ENCODE measurements at places on chromosomes 6 and 20.

DNA sequence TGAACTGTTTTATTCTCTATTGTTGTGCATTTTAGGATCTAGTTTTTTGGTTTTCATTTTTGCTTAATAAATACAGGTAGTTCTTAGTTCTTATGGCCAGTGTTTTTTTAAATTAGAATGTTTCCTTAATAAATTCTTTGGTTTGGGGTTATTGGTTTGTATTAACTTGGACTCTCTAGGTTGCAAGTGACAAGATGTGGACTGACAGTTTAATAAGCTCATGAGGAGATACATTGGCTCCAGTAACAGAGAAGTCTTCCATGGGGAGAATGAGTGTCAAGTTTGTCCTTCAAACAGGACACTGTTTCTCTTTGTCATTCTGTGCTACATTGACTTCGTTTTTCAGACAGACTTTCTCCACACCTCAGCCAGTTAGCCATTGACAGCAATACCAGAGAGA is 39.7 kb downstream of the SNX9 start:
- DNase-seq, result no peak

DNA sequence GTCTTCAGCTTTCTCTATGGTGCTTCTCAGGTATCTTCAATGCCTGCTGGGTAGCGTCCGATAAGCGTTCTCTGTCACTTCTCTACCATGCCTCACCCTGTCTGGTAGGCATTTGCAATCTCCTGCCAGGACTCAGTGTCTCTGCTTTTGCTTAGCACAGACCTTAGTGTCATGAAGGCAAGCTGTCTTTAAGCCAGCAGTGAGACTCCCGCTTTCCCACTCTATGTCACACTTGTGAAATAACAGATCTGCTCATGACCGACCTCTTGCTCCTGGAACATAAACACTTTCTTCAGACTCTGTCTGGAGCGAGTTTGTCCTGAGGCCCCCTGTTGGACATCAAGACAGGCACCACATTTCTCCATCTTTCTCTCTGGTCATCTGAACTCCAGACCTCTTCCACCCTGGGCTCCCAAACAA is 17.0 kb downstream of the ADGRB3 start:
- DNase-seq, result no peak

- no peak for DNase-seq
These were observed 86.4 kb upstream of the FRMD1 start for GRCh38 chr6:168165373-168165772.

DNA sequence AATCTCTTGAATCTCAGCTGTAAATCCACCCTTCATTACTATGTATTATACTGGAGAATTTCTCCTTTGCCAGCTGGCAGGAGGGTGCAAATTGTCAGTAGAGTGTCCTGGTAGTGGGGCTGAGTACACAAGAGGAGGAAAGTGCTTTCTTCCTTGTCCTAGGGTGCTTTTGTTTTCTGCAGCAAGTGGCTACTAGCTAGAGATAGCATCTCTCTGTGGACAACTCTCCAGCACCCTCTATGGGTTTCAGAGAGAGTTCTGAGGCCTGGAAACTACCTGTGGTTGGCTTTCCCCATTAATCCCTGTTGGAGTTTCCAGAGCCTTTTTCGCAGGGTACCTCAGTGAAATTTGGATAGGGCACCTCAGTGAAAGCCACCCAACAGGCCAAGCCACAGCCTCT is 422.5 kb upstream of the RGS17 start:
- DNase-seq, result no peak

DNA sequence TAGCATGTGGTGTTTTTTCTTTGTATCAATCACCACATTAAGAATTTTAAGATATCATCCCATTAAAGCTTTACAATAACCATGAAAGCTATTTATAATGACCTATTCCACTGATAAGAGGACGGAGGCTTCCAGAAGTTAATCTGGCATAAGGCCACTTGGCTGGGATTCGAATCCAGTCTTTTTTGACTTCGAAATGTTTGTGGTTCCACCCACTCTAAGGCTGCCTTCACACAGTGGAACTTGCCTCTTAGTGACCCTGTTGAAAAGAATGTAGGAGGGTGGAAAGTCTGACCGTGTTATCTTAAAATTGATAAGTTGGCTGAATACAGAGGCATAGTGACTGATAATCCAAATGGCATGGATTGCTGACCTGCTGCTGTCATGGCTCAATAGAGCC is 959.7 kb downstream of the KIF16B start:
- no peak for DNase-seq

- no peak for DNase-seq
These were observed 32.3 kb downstream of the PDRG1 start for GRCh38 chr20:31919410-31920155.

GRCh38 chr6:71262914-71263313 is 25.7 kb upstream of the OGFRL1 start:
- no peak for DNase-seq

- DNase-seq, result no peak
These were observed 14.4 kb downstream of the CYB5R4 start for GRCh38 chr6:83873869-83874268.

- DNase-seq, result no peak
These were observed 7.9 kb upstream of the SDCBP2 start for GRCh38 chr20:1336699-1337367.

GRCh38 chr6:7249946-7250643 is 62.9 kb downstream of the SSR1 start:
- no peak for DNase-seq

DNA sequence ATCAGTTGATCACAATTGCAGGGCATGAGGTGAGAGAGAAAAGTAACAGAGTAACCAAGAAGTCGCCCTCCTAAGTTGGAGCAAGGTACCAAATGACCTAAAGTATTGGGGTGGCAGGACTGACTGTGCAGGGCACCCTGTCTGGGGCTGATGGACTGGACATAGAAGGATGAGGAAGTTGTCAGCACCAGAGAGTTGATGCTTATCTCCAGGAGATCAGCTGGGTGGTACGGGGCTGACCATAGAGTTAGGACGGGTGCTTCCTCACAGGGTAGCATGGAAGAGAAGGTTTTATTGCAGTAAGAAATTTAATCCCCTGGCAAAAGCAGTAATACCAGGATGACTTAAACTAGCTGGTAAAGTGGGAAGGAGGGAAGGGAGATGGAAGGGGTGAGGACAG is 66.7 kb downstream of the TMEM170B start:
- no peak for DNase-seq

DNA sequence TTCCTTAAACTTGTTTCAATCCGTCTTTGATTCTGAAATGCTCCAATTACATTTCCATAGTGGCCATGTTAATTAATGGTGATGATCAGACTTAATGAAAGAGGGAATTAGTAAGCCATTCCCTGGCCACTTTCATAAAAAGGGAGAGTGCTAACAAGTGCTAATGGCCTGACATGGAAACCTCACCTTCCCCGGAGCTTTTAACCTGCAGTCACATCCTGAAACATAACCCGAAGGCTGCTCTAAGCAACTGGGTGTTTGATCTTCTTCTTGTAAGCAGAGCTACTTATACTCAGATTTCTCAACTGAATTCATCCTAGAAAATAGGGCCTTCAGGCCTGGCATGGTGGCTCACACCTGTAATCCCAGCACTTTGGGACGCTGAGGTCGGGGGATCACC is 67.1 kb upstream of the ZMYND8 start:
- DNase-seq, result no peak

- DNase-seq, result no peak
These were observed 55.7 kb upstream of the FERMT1 start for GRCh38 chr20:6178537-6178936.

GRCh38 chr20:23415555-23415954 is 5.7 kb downstream of the NAPB start:
- DNase-seq, result no peak

- DNase-seq, result no peak
These were observed 31.5 kb upstream of the PAQR8 start for GRCh38 chr6:52330470-52330869.

DNA sequence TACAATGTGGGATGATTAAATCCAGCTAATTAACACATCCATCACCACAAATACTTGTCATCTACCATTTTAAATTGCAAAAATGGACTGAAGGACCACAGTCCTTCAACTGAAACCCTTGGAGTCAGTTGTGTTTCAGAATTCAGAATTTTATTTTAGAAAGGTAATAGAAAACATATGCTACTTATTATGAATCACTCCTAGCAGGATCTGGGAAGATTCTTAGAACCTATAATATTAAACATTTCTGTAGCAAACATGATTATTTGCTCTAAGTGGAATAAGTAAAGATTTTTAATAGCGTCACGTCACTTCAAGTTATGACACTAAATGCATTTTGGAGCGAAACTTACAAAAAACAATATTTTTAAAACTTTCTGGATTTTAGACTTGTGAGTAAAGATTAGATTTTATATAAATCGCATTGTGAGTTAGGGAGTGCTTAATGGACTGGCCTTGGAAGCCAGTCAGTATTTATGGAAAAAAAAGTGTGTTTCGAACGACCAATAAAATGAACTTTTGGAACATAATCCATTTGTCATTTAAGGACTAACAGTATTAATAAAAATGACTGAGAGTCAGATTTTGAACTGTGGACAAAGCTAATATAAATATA is 71.8 kb upstream of the PHACTR2 start:
- no peak for DNase-seq

DNA sequence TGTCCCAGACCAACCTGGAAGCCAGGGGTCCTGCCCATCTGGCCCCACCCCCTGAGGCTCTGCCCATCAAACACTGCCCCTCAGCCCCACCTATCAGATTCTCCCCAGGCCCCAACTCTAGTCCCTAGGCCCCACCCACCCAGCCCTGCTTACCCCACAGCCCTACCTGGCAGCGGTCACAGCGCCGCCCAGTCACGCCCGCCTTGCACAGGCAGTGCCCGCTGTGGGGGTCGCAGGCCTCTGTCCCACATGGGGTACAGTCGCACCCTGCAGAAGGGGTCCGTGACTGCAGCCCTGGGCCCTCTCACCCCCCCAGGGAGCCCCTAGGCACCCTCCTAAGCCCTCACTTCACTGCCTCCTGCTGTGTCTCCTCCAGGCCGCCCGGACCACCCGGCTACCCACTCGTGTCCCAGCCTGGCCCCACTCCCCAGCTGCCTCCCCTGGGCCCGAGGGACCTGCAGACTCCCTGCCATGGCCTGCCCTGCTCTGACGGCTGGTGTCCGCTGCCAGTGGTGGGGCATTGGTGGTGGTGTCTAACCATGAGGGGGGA is 19.8 kb downstream of the ADRM1 start:
- DNase-seq, result no peak

GRCh38 chr6:139514819-139515218 is 140.4 kb upstream of the CITED2 start:
- no peak for DNase-seq

DNA sequence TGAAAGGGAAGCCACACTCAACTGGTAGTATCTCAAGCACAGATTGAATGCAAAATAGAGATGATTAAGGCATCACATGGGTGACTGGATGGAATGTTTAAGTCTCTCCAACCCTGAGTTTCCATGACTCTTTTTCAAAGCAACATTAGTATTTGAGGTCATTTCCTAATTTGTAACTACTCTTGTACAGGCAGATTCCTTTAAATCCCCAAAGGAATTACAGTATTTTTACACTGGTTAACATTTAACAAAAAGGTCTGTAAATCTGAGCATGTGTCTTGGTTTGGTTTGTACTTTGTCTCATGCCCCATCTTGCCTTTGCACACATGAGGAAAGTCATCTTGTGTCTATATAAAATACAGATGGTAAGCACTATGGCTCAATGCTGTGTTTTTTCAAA is 15.1 kb downstream of the RMND1 start:
- no peak for DNase-seq

DNA sequence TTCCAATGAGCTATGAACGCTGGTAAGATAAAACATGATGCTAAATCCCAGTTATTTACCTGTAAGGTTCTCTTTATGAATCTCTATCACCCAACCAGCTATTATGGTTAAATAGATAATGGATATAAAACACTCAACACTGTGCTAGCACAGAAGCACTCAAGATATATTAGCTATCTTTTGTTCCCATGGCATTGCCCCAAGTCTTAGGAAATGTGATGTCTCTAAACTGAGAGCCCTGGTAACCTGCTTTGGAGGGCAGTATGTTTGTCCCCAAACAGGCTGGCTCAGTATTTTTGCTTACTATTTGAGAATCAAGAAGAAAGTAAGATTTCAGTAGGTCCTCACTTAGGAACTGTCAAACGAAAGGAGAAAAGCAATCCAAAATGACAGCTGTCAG is 90.5 kb downstream of the BTBD9 start:
- no peak for DNase-seq

DNA sequence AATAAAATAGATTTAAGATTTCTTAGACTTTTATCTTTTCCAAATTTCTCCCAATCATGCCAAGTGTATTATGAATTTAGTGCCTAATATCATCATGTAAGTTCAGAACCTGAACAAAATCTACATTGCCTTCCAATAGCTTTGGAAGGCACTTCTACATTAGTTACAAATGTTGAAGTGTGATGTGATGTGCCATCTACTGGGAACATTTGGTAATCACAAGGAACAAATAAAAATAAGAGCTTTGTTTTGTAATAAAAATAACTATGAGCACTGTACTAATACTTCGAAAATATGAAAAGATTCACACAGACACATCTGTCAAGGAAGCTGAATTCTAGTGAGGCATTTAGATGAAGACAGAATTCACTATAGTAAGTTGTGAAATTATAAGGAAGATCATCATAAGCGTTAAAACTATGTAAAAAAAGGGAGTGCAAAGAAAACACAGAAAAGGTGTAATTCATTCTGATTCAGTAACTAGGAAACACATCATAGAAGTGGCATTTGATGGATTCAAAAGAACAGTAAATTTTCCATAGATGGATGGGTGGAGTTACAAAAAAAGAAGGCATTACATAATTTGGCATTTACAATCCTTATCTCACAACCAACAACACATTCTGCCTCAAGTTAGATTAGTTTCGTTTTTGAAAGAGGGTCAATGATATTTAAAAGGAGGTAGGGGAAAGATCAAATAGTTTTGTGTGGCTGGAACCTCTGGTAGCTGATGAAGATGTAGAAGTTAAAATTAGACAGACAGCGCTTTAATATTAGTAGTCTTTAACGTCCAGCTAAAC is 161.0 kb downstream of the ASCC3 start:
- peak; percentile 2 for DNase-seq

- DNase-seq, result no peak
These were observed 145.7 kb downstream of the BMP5 start for GRCh38 chr6:55729665-55730064.

DNA sequence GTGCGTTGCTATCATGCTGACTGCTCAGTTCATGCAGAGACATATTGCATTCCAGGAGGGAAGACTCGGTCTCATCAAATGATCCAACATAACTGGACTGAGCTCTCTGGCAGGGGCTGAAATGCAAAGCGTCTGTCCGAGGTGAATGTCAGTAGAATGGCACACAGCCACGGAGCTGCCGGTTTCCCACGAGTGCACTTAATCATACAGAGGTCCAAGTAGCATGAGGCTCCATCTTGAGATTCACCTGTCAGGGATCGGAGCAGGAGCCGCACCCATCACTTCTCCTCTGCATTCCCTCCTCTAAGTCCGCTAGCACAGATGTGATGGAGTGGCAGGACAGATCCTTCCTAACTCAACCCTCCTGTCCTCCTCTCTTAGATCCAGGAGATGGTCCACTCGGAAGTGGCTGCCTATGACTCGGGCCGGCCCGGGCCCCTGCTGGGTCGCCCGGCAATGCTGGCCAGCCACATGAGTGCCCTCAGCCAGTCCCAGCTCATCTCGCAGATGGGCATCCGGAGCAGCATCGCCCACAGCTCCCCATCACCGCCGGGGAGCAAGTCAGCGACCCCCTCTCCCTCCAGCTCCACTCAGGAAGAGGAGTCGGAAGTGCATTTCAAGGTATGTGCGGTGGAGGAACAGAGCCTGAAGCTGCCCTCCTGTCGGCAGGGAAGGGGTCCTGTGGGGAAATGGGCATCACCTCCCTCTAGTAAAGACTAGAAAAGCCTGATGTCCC is 135.9 kb downstream of the JPH2 start:
- DNase-seq, result no peak
